ENCODE measurements at places on chromosomes 11 and 22. TPM values are rescaled to one million over a fixed set of nuclear protein-coding genes. Genes with fewer than 3 reads are reported as not detected.

GRCh38 chr22:29256606-29257325, 11.0 kb downstream of the RHBDD3 start:
- no peak for DNase-seq

DNA sequence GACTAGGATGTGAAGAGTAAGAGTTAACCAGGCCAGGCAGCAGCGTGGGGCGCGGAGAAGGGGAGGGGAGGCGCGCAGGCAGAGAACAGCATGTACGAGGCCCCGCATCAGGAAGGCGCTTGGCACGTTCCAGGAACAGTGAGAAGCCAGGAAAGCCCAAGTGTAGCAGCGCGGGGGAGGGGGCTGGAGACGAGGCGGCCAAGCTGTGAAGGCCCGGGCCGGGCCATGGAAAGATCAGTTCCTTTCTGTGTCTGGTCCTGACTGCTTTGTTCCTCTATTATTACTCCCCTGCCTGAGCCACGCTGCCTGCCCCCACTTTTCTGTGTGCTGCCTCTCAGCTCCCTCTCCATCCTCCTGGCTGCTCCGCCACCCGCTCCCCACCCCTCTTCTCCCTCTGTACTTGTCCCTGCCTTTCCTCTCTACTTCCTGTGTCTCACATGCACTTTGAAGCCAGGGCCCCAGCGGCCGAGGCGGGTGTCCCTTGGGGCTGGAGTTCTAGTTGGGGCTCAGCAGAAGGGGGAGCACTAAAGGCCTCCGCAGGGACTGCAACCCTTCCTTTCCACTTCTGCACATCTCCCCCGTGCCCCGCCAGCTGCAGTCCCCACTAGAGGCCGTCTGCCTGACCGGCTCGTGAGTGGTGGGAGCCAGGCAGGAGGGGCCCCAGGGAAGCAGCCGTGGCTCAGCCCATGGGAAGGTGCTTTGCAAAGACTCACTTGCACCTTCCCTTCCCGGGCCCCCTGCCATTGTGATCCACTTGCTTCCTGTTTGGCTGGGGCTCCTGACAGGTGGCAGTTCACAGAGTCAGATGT, 63.7 kb downstream of the PRDM11 start:
- DNase-seq, result peak; percentile 84

- DNase-seq, result no peak
Observed at GRCh38 chr22:25406510-25407210, 157.8 kb upstream of the GRK3 start.

GRCh38 chr11:111376181-111376871, 2.7 kb downstream of the POU2AF1 start:
- DNase-seq, result no peak

DNA sequence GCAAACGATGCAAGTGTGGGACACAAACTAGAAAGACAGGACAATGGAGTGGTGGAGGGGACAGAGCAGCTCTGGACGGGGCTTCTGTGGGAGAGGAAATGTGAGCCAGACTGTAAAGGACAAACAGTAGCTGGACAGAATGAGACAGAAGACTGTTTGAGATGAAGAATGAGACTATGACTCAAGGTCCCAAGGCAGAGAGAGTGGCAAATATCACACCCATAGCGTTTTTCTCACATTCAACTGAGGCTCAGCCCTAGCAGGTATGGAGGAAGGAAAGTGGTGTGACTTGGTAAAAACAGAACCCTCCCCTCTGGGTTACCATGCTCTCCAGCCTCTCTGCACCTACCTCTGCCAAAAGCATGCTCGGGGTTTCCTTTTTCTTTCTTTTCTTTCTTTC, 96.5 kb downstream of the RPL27A start:
- no peak for DNase-seq

GRCh38 chr22:30694171-30694639, 469 bp upstream of the OSBP2 start:
- peak; percentile 45 for DNase-seq

DNA sequence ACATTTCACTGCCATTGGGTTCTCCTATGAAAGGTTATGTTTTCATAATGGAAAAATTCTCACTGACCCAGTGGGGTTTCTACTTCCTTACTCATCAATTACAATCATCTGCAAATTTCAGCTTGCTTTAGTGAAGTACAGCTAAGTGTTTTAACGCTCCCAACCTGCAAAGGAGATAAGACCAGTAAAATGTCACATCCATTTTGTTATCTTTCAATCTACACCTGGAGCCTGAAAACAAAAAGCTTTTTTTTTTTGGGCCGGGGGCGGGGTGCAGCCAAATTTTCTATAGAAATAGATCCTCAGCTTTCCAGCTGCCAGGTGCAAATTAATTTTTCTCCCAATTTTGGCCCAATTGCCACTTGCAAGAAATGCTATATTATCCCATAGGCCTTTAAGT, 40.6 kb downstream of the CADM1 start:
- DNase-seq, result no peak

- no peak for DNase-seq
Observed at GRCh38 chr11:92775003-92775676, 194.3 kb upstream of the MTNR1B start.

DNA sequence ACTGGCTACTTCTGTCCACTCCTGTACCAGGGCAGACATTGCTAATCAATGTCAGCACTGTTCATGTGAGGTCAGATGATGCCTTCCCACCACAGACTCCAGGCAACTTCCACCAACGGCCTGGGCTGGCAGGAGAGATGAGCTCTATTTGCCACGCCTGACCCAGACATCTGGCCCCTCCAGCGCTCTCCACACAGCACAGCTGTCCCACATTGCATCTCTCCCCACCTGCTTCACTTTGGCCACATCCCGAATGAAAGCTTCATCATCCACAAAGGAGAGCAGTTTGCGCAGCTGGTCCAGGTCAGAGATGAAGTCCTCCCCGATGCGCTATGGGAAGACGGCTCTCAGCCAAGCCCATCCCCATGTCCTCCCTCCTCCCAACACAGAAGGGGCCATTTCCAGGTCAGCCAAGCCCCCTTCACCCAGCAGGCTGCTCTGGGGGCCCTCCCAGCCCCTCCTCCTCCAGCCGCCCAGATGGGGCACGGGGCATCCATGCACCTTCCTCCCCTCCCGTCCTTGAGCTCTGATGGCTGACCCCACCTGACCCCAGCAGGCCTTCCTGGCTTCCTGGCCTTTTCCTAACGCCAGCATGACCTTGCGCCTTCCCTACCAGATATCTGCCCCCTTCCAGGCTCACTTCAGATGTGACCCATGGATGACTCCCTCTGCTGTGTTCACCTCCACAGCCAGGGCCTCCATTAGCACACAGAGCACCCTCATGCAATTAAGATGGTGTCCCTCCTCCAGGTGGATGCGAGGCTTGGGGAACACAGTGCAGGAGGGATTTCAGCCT, 7.4 kb downstream of the PYGM start:
- DNase-seq, result no peak

- DNase-seq, result no peak
Observed at GRCh38 chr11:15801616-15802015, 554.7 kb downstream of the SOX6 start.

- DNase-seq, result no peak
Observed at GRCh38 chr11:44824300-44824704, 97.5 kb downstream of the TSPAN18 start.

DNA sequence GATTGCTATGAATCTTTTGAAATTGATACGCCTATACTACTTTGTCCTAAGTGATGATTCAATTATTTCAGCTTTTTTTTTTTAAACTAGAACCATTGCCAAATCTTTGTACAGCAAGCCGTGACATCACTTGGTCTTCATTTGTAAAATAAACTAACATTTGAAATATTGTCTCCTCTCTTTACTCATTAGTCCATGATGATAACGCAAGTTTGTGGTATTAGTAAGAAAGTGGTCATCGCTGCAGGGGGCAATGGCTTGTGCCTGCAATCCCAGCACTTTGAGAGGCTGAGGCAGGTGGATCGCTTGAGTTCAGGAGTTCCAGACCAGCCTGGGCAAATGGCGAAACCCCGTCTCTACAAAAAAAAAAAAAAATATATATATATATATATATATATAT, 12.9 kb upstream of the ARHGAP42 start:
- DNase-seq, result no peak

DNA sequence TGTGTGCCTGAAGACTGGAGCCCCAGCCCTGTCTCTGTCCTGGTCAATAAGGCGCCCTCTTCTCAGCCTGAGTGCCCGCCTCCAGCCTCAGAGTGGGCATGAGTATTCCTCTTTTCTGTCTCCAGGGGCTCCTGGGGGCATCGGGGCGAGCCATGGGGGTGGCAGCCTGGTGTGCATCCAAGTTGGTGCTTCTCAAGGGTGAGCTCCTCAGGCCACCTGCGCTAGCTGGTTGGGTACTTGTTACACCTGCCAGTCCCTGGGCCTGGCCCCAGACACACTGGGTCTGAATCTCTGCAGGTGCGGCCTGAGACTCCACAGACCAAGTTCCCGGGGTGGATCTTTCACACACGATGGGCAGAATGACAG, 168.6 kb upstream of the B3GAT1 start:
- DNase-seq, result no peak

GRCh38 chr22:49754696-49755630, 72.7 kb downstream of the BRD1 start:
- DNase-seq, result no peak

DNA sequence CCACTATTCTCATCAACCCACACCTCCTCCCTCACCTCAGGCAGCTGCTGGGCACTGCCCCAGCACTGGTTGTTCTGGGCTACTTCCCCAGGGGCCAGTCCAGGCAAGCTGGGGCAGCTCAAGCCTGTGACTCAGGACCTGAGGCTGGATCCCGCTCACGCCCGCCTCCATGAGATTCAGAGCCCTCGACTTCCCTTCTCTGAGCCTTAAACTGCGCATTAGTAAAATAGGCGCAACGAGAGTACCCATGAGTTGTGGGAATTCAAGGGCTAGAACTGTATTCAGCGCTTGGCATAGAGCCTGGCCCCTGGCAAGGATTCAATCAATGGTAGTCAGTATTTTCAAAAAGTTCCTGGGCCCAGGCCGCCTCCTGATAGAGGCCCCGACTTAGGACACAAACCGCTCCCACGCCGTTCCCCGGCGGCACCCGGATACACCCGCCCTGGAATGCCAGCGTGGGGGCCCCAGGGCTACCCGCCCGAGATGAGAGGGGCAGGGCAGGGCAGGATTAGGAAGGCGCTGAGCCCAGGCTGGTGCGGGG, 723 bp upstream of the CD82 start:
- DNase-seq, result no peak

DNA sequence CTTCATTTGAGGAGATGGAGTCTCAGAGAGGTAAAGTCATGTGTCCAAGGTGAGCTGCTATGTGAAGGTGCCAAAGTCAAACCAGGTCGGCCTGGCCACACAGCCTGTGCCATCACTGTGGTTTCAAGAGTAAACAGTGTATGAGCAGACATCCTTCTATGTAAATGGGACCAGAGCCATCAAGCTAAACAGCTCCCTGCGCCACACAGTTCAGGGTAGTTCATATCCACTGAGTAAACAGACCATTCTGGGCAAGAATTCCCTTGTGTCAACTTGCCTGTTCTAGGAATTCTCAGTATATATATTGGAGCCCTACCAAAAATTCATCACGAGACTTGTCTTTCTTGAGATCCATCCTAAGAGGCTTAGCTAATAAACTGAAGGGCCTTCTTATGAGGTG, 77.5 kb downstream of the AMOTL1 start:
- no peak for DNase-seq

GRCh38 chr11:107619926-107620325, 29.0 kb downstream of the ELMOD1 start:
- no peak for DNase-seq

GRCh38 chr22:40463683-40464082, 93.3 kb downstream of the SGSM3 start:
- DNase-seq, result no peak

GRCh38 chr22:36514766-36515165, 7.9 kb upstream of the FOXRED2 start:
- DNase-seq, result no peak

DNA sequence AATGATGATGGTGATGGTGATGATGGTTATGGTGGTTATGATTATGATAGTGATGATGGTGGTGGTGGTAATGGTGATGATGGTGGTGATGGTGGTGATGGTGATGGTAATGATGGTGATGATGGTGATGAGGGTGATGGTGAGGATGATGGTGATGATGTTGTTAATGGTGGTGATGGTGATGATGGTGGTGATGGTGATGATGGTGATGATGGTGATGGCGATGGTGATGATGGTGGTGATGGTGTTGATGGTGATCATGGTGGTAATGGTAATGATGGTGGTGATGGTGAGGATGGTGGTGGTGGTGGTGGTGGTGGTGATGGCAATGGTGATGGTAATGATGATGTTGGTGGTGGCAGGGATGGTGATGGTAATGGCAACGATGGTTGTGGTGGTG, 1222.5 kb downstream of the BRD1 start:
- no peak for DNase-seq

DNA sequence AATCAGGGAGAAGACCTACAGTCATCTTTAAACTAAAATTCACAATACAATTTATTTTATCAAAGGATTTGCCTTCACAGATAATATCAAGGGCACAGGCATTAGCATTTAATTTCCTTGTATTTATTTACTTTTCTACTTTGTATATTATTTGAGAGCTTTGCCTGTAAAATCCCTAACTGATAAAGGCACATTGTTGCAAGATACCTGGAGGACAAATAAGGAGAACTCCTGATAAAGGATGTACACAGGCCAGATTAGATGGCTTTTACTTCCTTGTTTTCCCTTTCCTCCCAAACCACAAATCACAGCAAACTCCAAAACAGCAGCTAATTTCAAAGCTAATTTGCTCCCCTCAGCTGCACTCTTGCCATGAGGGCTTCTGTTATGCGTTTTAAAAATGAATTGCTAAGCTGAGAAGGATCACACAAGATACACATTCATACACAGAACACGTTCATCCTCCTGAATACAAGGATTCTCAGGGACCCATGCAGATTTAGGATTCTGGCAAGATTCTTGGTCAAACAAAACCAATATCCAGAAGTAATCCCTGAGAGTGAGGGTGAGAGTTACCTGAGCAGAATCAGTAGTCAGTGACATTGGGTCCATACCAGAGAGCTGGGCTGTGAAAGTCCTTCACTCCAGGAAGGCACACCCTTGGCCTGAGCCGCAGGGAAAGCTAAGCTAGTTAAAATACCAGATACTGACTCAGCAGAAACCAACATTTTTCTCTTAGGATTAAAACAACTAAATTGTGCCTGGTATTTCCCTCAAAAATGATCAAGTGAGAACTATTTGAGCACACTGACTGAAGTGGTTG, 100.3 kb upstream of the CLPB start:
- DNase-seq, result no peak

DNA sequence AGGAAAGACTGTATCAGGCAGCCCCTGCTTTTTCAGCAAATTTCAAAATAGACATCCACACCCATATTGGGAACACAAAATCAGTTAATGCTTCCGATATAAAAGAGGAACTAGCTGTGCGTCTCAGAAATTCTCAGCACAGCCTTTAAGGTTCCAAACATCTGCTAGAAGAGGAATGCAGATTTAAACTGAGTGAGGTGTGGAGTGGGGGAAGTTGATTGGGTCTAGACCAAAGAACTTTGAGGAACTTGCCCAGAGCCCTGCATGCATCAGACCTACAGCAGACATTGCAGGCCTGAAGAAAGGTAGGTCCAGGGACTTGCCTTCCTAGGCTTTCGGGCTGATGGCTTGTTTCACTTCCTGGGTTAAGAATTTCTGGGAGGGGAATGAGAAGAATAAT, at the start of gene MS4A4A:
Gene MS4A4A, plus strand, starts transcription at position 255 of the 400 bp plus-strand sequence. Its CDS starts 10 bp downstream, at position 265.
- DNase-seq, result peak; percentile 17

The PHLDB1 gene
- 114 TPM for total RNA-seq

The PRG2 gene
- not detected for total RNA-seq

The OR8G1 gene
- not detected for total RNA-seq

The ENTHD1 gene
- not detected for total RNA-seq

The OVOL1 gene
- not detected for total RNA-seq

The SCUBE1 gene
- 0.05 TPM for total RNA-seq

The FAM111B gene
- total RNA-seq, result 0.15 TPM

The OR2AG1 gene
- total RNA-seq, result not detected

The KIAA1671 gene
- total RNA-seq, result 13.1 TPM
